T-helper 9 cell (primary cell): ENCODE measurements at places on chromosomes 3 and 15.

- DNase-seq = no peak
These were observed 48.1 kb downstream of the STARD5 start for GRCh38 chr15:81275711-81276392.

DNA sequence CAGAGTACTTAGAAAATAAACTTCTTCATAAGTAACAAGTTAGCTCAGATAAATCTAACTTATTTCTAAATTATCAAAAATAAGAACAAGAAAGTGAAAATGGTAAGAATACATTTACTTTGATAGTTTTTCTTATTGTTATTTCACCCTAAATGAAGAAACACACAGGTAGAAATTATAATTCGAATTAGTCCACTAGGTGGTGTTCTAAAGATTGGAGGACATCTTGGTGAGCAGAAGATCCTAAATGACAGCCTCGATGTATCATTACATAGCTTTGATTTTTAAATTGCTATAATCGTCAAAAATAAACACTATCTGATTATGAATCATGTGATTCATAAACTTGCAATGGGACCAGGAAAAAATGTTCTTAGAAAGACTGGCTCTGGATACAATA lies 280.8 kb upstream of the UBE2E2 start:
- no peak for DNase-seq

- DNase-seq = no peak
These were observed 89.4 kb downstream of the PDE8A start for GRCh38 chr15:85071061-85071460.

DNA sequence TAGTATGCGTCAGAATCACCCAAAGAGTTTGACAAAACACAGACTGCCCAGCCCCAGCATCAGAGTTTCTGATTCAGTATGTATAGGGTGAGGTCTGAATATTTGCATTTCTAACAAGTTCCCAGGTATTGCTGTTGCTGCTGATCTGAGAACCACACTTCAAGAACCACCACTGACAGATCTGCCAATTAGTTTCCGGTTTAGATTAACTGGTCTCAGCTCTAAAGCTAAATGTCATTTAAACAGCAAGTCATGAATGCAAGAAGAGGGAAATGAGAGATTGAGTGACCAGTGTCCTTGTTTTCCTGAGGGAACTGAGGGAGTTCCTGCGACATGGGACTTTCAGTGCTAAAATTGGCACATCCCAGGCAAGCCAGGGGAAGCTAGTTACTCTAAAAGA lies 305.0 kb downstream of the ZNF385D start:
- DNase-seq = no peak

DNA sequence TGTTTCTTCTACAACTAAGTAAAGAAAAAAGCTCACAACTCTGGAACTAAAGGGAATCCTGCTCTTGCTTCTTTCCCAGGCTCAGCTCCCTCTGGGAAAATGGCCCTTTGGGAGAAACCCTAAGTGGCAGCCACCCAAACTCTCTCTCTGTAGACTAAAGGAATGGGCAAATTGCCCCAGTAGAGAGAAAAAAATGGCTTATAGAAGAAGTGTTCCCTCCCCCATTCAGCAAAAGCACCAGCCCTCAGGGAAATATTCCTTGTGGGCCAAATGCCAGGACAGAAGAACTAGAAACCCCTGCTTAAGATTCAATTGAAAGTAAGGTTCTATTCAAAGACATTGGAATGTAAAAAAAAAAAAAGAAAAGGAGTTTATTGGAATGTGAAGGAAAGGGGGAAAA lies 603.7 kb upstream of the ALCAM start:
- DNase-seq = no peak

DNA sequence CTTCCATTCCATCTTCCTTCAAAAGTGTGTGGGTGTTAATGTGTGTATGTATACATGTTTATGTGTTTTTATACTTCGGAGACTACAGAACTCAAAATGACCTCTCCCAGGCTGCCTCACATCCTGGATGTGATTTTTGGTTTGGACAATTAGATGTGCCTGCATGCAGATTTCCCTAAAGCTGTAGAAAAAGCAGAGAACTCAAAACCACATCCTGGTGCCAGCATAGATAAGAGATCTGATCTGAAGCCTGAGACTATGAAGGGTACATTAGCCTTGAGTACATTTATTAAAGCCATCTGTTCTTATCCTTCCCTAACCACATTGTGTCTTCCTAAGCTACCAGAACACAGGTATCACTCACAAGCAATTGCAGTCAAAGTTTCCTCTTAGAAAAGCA lies 319.4 kb upstream of the RASGRP1 start:
- no peak for DNase-seq
